ENCODE measurements at places on chromosomes 12 and 14.

GRCh38 chr12:101414533-101415119, 7.1 kb upstream of the ARL1 start:
- H3K4me3 ChIP-seq = no peak overlapping the region

DNA sequence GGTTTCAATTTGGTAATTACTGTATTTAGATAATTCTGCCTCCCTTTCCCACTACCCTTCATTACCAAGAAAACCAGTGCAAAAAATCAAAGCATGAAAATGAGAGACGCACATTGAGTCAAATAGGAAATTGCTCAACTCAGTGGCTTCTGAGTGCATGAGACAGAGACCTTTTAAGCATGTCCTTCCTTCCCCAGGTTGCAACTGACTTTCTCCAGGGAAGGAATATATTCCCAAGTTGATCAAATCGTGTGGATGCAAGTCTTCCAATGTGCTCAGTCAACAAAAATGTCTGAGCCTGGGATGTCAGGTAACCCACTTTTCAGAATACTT, 12.9 kb downstream of the BMP4 start:
- no peaks in the 10 kb centered on the region for H3K4me1 ChIP-seq
- H3K4me3 ChIP-seq = no peak overlapping the region
- H3K27me3 ChIP-seq = no peaks in the 10 kb centered on the region
- no peak overlapping the region for H3K27ac ChIP-seq

DNA sequence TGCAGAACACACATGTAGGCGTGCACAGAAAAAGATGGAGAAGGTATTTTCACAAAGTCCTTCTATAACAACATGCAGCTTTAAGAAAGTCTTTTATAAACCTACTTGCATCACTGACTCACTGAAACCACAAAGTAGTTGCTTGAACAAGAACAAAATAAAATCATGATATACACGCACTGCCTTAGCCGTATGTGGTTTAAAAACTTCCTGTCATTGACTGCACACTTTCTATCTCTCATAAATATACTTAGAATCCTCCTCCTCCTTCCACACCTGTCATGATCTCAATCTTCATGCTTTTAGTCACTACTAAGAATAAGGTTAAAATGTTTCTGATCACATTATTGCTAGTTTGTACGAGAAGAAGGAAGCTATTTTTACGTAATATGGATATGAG, 31.8 kb upstream of the RAD51AP1 start:
- H3K36me3 ChIP-seq = peaks cover 34% of the 10 kb centered on the region
- H3K27me3 ChIP-seq = no peaks in the 10 kb centered on the region
- no peak for DNase-seq

DNA sequence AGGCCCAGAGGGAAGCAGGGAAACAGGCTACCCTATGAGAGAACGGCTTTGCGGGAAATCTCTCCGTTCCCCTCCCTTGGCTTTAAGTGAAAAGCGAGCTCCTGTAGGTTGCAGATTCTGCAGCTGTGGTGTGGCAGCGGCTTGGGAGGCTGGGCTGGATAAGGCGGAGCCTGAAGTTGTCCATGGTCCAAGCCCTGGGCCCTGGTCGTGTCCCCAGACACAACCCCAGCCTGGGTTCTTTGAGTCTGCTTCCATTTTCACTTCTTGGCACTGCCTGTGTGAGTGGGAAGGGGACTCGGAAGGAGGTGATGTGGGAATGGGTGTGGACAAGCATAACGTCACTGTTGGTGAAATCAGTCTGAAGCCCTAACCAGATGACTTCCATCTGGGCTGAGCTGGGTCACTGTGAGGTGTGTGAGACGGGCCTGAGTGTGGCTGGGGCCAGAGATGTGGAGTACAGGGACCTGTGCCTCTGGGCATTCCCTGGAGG, 43.0 kb upstream of the CTDSP2 start:
- H3K4me3 ChIP-seq = no peak overlapping the region
- H3K27me3 ChIP-seq = no peaks in the 10 kb centered on the region
- H3K4me1 ChIP-seq = peaks cover 75% of the 10 kb centered on the region
- H3K27ac ChIP-seq = peak overlapping the region; percentile 99

DNA sequence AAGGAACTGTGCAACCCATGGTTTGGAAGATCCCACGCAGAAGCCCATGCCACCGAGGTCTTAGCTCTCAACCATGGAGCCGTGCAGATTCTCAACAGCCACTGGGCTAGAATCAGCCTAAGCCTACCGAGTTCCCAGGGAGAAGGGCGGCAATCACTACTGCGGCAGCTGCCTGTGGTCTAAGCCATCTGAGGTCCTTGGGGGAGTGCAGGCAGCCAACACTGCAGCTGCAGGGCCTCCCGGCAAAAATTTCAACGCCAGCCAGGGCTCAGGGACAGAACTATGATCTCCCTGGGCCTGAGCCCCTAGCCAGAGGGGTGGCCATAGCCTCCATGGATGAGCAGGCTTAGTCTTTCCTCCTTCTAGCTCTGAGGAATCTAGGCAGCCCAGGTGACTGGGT, 156.8 kb upstream of the CLEC14A start:
- no peaks in the 10 kb centered on the region for H3K36me3 ChIP-seq
- no peaks in the 10 kb centered on the region for H3K27me3 ChIP-seq
- no peaks in the 10 kb centered on the region for H3K4me1 ChIP-seq
- no peak for DNase-seq

DNA sequence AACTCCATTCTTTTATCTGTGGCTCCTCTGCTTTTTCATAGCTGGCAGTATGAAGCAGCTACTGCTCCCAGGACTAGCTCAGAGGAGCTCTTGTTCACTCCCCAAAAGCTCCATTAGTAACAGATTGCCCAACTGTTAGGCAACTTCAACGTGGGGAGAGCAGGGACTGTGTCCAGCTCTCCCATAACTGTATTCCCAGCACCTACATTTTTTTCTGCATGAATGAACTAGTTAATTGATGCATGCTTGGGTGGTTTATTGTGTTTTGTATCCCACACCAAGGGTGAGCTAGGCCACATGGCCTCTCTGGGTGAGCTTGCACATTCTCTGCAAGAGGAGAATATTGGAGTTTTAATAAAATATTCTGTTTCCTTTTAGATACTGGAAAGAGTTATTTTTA, 15.2 kb downstream of the STON2 start:
- H3K4me3 ChIP-seq = no peak overlapping the region
- H3K36me3 ChIP-seq = no peaks in the 10 kb centered on the region
- no peaks in the 10 kb centered on the region for H3K27me3 ChIP-seq

DNA sequence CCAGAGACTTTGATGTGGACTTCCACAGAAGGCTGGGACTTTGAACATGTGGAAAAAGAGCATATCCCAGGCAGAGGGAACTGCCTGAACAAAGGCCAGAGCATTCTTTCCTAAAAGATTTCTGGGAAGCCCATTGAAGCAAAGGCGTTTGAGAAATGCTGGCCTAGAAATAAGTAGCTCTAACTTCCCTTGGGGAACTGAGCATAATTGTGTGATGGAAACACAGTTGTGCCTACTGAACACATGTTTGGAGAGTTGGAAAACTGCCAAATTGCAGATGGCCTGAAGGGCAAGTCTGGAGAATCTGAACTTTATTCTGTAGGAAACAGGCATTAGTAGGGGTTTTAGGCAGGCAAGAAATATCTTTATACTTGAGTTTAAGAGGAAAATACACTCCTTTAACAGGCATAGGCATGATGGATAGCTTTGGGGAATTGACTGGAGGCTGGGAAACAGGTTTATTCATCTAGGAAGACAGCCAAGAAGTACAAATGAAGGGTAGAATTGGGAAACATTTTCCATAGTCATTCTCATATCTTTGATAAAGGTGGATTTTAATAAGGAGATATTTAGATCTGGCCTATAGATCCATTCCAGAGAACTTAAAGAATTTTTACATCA, 134.1 kb downstream of the TPH2 start:
- H3K27me3 ChIP-seq = no peaks in the 10 kb centered on the region
- no peaks in the 10 kb centered on the region for H3K4me1 ChIP-seq
- no peaks in the 10 kb centered on the region for H3K36me3 ChIP-seq
- no peak for DNase-seq

- H3K4me3 ChIP-seq = peak overlapping the region; percentile 48
- no peaks in the 10 kb centered on the region for H3K27me3 ChIP-seq
- no peak for DNase-seq
- H3K4me1 ChIP-seq = no peaks in the 10 kb centered on the region
These were observed 25.3 kb upstream of the SPTLC2 start for GRCh38 chr14:77641534-77642341.

GRCh38 chr14:85071447-85071846, 458.5 kb upstream of the FLRT2 start:
- no peak for DNase-seq
- no peaks in the 10 kb centered on the region for H3K4me1 ChIP-seq
- no peaks in the 10 kb centered on the region for H3K36me3 ChIP-seq

DNA sequence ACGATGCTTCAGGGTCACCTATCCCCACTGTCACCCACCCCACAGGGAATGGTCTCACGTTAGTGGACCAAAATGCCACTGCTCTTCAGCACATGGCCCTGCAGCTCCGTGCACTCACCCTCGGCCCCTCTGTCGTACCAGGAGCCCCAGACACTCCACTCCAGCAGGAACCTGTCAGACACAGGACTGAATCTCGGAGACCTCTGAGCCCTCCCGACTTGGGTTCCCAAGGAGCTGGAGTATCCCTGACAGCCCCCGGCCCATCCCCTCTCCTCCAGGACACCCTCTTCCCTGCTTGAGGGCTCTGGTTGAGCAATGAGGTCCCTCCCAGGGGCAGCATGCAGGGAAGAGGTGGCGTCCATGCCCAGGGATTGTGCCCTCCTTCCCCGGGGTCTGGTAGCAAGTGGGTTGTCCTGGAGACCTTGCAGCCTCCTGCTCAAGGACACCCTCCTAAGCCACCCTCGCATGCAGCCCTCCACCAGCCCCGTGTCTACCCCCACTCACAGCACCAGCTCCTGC, 20.4 kb upstream of the LRTM2 start:
- peaks cover 16% of the 10 kb centered on the region for H3K4me1 ChIP-seq
- no peak overlapping the region for H3K4me3 ChIP-seq
- H3K36me3 ChIP-seq = no peaks in the 10 kb centered on the region
- no peak overlapping the region for H3K27ac ChIP-seq
- DNase-seq = no peak

GRCh38 chr14:75627406-75627805, 33.3 kb downstream of the ERG28 start:
- DNase-seq = no peak
- no peak overlapping the region for H3K27ac ChIP-seq
- no peaks in the 10 kb centered on the region for H3K4me1 ChIP-seq
- H3K36me3 ChIP-seq = no peaks in the 10 kb centered on the region

DNA sequence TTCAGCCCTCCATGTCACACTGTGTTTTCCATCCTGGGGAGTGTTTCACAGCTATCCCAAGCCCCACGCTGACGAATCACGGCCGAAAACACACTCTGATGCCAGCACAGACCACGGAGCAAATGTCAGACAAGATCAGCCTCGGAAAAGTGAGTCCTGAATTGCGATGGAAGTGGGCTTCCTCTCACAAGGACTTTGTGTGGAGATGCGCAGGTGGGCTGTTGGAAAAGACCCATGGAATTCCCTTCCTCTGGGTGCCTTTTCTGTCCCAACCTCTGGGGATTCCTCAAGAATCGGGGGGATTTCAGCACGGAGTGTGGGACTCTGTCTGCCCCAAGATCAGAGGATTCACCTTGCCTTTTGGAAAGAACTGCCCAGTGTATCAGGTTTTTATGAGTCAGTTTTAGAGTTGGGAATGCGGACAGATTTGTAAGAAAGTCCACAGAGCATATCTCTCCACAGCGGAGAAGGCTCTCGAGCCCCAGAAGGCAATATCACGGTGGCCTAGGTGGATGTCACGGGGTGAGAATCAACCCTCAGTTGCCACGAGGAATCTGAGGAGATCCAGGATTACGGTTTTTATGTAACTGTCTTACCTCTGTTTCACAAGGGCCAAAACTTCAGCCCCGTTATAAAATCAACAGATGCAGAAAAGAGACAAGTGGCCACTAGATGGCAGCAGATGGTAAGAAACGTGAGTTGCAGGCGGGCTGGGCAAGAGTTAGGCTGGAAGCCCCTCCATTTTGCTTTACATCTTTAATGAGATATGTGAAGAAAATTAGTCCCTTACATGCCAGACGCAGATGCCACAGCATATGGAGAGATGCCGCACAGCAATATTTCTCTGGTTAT, 201.9 kb downstream of the DAD1 start:
- H3K27me3 ChIP-seq = no peaks in the 10 kb centered on the region
- H3K4me1 ChIP-seq = peaks cover 3% of the 10 kb centered on the region
- H3K4me3 ChIP-seq = peak overlapping the region; percentile 52
- DNase-seq = no peak
- no peaks in the 10 kb centered on the region for H3K36me3 ChIP-seq

GRCh38 chr14:54377501-54377900, 19.3 kb upstream of the CDKN3 start:
- no peak overlapping the region for H3K27ac ChIP-seq
- no peaks in the 10 kb centered on the region for H3K36me3 ChIP-seq
- no peak overlapping the region for H3K4me3 ChIP-seq
- H3K27me3 ChIP-seq = no peaks in the 10 kb centered on the region

DNA sequence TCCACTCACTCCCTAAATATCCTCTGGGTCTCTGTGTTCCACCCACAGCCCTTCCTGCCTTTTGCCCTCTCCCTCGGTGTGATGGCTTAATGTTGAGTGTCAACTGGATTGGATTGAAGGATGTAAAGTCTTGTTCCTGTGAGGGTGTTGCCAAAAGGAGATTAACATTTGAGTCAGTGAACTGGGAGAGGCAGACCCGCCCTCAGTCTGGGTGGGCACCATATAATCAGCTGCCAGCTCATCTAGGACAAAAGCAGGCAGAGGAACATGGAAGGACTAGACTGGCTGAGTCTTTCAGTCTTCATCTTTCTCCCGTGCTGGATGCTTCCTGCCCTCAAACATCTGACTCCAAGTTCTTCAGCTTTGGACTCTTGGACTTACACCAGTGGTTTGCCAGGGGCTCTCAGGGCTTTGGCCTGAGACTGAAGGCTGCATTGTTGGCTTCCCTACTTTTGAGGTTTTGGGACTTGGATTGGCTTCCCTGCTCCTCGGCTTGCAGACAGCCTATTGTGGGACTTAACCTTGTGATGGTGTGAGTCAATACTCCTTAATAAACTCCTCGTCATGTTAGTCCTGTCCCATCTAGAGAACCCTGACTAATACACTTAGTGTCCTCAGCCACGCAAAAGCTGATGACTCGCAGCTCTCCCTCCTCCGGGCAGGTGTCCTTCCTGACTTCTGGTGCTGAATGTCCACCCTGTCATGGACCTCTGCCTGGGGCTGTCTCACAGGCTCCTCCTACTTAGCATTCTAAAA, 5.9 kb downstream of the DGLUCY start:
- H3K27ac ChIP-seq = no peak overlapping the region
- H3K36me3 ChIP-seq = no peaks in the 10 kb centered on the region
- no peak for DNase-seq
- peaks cover 9% of the 10 kb centered on the region for H3K4me1 ChIP-seq

DNA sequence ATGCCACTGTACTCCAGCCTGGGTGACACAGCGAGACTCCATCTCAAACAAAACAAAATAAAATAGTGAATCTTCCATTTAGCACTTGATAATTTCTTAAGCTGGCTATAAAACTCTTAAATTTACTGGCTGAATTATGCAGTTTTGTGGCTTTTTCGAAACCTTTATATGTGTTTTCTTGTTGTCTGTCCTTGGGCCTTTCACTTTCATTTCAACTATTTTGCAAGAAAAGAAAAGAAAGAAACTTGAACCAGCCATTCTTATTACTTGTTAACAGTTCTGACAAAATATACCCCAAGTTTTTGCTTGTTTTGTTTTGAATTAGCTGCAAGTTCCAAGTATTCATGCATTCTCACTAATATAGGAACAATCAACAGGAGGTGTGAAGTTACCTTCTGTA, 42.8 kb downstream of the PRICKLE1 start:
- H3K4me3 ChIP-seq = no peak overlapping the region
- H3K36me3 ChIP-seq = no peaks in the 10 kb centered on the region
- H3K4me1 ChIP-seq = no peaks in the 10 kb centered on the region
- no peaks in the 10 kb centered on the region for H3K27me3 ChIP-seq
- H3K27ac ChIP-seq = no peak overlapping the region
- no peak for DNase-seq
